ENCODE measurements at places on chromosomes 2 and 18.
A peak's percentile ranks its signal among the peaks of the same experiment; 100 is the strongest.

GRCh38 chr2:227513113-227513512 lies 41.2 kb downstream of the AGFG1 start:
- H3K4me1 ChIP-seq, result peaks cover 8% of the 10 kb centered on the region
- H3K27me3 ChIP-seq, result no peaks in the 10 kb centered on the region
- no peak for DNase-seq
- H3K36me3 ChIP-seq, result no peaks in the 10 kb centered on the region
- H3K27ac ChIP-seq, result no peak overlapping the region

DNA sequence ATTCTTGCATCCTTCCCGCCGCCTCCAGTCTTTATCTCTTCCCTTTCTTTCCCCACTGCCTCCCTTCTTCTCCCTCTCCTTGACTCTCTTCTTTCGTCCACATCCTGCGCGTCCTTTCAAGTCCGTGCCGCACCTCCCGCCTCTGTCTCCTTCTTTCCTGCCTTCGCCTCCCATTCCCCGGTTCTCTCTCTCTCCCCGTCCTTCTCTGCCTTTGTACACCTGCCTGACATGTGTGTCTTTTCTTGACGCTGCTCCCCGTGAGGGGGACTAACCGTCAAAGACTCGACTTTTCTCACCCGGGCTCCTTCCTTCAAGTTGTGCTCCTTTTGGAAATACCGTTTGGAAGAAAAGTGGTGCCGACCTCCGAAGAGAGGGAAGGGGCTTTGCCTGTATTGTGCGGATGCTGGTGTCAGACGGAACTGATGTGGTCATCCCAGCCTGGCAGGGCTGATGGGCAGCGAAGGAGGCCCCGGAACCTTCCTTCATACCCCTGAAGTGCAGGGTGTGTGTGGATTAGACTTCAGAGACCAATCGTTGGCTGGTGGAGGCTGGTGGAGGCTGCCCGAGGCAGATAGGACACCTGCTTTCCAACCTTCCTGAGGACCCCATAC lies 879 bp downstream of the TMEM178A start:
- H3K27me3 ChIP-seq, result peaks cover 19% of the 10 kb centered on the region
- H3K27ac ChIP-seq, result no peak overlapping the region
- H3K36me3 ChIP-seq, result no peaks in the 10 kb centered on the region
- H3K4me3 ChIP-seq, result peak overlapping the region; percentile 52
- H3K4me1 ChIP-seq, result peaks cover 13% of the 10 kb centered on the region

GRCh38 chr2:42164046-42164445 lies 5.1 kb upstream of the EML4 start:
- no peak for DNase-seq
- no peaks in the 10 kb centered on the region for H3K36me3 ChIP-seq
- H3K27me3 ChIP-seq, result no peaks in the 10 kb centered on the region
- no peak overlapping the region for H3K4me3 ChIP-seq
- H3K27ac ChIP-seq, result no peak overlapping the region

- no peak for DNase-seq
- no peaks in the 10 kb centered on the region for H3K27me3 ChIP-seq
- H3K4me3 ChIP-seq, result no peak overlapping the region
- H3K27ac ChIP-seq, result no peak overlapping the region
- H3K36me3 ChIP-seq, result no peaks in the 10 kb centered on the region
Observed at GRCh38 chr2:231211486-231211885, 13.1 kb downstream of the ARMC9 start.

GRCh38 chr2:160252900-160253299 lies 52.8 kb upstream of the ITGB6 start:
- no peaks in the 10 kb centered on the region for H3K4me1 ChIP-seq
- no peak overlapping the region for H3K4me3 ChIP-seq
- H3K27ac ChIP-seq, result no peak overlapping the region
- no peaks in the 10 kb centered on the region for H3K27me3 ChIP-seq
- no peaks in the 10 kb centered on the region for H3K36me3 ChIP-seq

DNA sequence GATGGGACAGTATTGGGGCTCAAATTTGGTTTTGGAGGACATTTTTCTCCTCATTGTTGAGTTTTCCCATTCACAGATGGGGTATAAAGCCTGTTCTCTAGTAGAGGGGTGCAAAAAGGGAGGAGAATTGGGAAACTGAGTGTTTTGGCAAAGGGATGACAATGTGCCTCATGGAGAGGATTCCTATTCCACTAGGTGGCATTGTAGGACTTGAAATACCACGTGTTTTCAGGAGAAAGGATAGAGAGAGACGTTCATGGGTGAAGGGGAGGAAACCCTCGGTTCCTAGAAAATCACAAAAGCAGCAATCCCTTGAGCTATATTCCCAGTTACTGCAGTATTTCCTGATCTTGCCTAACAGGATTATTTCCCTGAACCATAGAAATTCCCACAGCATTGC lies 113.7 kb upstream of the SRD5A2 start:
- no peak overlapping the region for H3K4me3 ChIP-seq
- H3K4me1 ChIP-seq, result no peaks in the 10 kb centered on the region
- H3K36me3 ChIP-seq, result no peaks in the 10 kb centered on the region
- H3K27ac ChIP-seq, result no peak overlapping the region

DNA sequence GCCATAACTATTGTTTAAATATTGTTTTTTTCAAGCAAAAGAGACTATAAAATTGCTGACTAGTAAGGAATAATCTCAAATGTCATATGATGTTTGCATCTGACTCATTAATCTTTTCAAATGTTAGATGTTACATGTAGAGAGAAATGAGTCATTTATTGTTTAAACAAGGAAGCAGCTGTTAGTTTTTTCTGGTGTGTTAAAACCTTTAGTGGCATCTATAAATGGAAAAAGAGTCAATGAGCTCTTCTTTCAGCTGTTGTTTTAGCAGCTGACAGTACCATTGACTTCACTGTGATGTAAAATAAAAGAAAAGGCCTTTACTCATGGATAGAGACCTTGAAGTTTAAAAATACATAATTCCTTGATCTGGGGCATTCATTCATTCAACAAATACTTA lies 1.8 kb upstream of the KLHL41 start:
- DNase-seq, result peak; percentile 46
- no peak overlapping the region for H3K4me3 ChIP-seq
- H3K27me3 ChIP-seq, result no peaks in the 10 kb centered on the region
- H3K36me3 ChIP-seq, result no peaks in the 10 kb centered on the region
- no peak overlapping the region for H3K27ac ChIP-seq

GRCh38 chr2:157691695-157692094 lies 63.0 kb upstream of the ACVR1C start:
- H3K27ac ChIP-seq, result no peak overlapping the region
- no peak overlapping the region for H3K4me3 ChIP-seq
- no peaks in the 10 kb centered on the region for H3K4me1 ChIP-seq
- no peaks in the 10 kb centered on the region for H3K36me3 ChIP-seq
- H3K27me3 ChIP-seq, result no peaks in the 10 kb centered on the region

GRCh38 chr2:40102447-40102846 lies 323.4 kb upstream of the THUMPD2 start:
- DNase-seq, result no peak
- no peak overlapping the region for H3K4me3 ChIP-seq
- no peaks in the 10 kb centered on the region for H3K4me1 ChIP-seq
- H3K27me3 ChIP-seq, result no peaks in the 10 kb centered on the region
- no peak overlapping the region for H3K27ac ChIP-seq
- no peaks in the 10 kb centered on the region for H3K36me3 ChIP-seq

- no peaks in the 10 kb centered on the region for H3K4me1 ChIP-seq
- no peaks in the 10 kb centered on the region for H3K27me3 ChIP-seq
- no peaks in the 10 kb centered on the region for H3K36me3 ChIP-seq
- no peak for DNase-seq
- H3K4me3 ChIP-seq, result no peak overlapping the region
- H3K27ac ChIP-seq, result no peak overlapping the region
Observed at GRCh38 chr2:138700716-138701115, 79.5 kb downstream of the NXPH2 start.

DNA sequence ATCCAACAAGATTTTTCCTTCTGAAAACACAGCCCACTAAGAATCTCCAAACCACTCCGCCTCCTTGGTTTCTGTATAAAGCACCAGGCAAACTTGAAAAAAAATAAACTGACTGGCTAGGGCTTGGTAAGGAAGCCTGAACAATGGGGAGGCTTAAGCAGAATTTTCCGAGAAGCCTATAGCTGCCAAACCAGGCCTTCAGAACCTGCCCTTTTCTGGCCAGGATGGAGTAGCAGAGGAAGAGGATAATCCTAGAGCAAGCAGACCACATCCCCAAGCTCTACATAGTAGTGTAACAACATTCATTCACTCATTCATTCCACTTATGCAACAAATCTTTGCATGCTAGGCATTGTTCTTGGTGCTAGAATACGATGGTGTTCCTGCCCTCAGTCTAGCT lies 529.6 kb upstream of the ZEB2 start:
- H3K36me3 ChIP-seq, result no peaks in the 10 kb centered on the region
- no peak overlapping the region for H3K27ac ChIP-seq
- no peaks in the 10 kb centered on the region for H3K4me1 ChIP-seq
- DNase-seq, result no peak
- no peaks in the 10 kb centered on the region for H3K27me3 ChIP-seq
- no peak overlapping the region for H3K4me3 ChIP-seq

- H3K36me3 ChIP-seq, result no peaks in the 10 kb centered on the region
- no peak for DNase-seq
- no peak overlapping the region for H3K4me3 ChIP-seq
- H3K27ac ChIP-seq, result no peak overlapping the region
- no peaks in the 10 kb centered on the region for H3K27me3 ChIP-seq
Observed at GRCh38 chr18:3982541-3982940, 472.6 kb downstream of the DLGAP1 start.

- peaks cover 23% of the 10 kb centered on the region for H3K36me3 ChIP-seq
- no peak for DNase-seq
- H3K27me3 ChIP-seq, result no peaks in the 10 kb centered on the region
- H3K4me3 ChIP-seq, result no peak overlapping the region
- no peak overlapping the region for H3K27ac ChIP-seq
Observed at GRCh38 chr2:26384183-26384582, 17.5 kb upstream of the DRC1 start.

- H3K36me3 ChIP-seq, result no peaks in the 10 kb centered on the region
- H3K27ac ChIP-seq, result no peak overlapping the region
- no peak for DNase-seq
Observed at GRCh38 chr2:54895730-54896129, 154.5 kb downstream of the RTN4 start.

DNA sequence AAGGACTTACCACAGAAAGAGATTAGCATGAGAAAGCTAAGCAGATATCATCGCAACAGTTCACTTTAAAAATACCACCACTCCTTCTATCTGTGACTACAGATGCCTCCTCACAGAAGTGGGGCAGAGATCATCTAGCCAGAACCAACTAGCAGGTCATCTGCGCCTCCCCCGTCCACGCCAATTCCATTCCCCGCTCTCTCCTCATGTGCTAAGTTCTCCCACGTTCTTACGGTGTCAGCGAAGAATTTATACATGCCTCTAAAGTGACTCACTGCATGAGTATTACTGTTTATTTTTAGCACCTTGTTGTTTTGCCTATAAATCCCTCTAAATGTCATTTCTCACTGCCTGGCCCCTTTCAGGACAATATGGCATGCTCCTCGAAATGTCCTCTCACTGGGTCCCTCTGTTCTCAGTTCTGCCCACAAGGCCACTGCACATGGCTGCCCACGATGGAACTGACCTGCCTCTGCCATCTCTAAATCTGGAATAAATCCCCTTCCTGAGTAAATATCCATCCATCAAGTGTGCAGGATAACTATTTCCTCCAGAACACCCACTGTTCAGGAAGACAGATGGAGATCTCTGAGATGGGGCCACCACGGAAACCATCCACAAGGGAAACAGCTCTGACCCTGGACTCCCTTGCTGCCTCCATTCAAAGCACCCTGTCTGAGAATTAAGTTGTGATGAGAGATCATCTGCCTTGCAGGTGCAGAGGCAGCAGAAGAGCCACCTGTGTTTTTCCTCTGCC lies 137.7 kb downstream of the IRS1 start:
- H3K27ac ChIP-seq, result no peak overlapping the region
- no peak for DNase-seq
- H3K4me1 ChIP-seq, result no peaks in the 10 kb centered on the region
- H3K36me3 ChIP-seq, result no peaks in the 10 kb centered on the region
- no peak overlapping the region for H3K4me3 ChIP-seq
- peaks cover 4% of the 10 kb centered on the region for H3K27me3 ChIP-seq

GRCh38 chr2:152240559-152241231 lies 65.1 kb upstream of the STAM2 start:
- H3K27ac ChIP-seq, result no peak overlapping the region
- H3K27me3 ChIP-seq, result no peaks in the 10 kb centered on the region
- H3K4me3 ChIP-seq, result no peak overlapping the region

GRCh38 chr2:10393640-10393982 lies 54.5 kb downstream of the ODC1 start:
- H3K27ac ChIP-seq, result no peak overlapping the region
- H3K27me3 ChIP-seq, result no peaks in the 10 kb centered on the region
- peaks cover 49% of the 10 kb centered on the region for H3K4me1 ChIP-seq
- DNase-seq, result no peak
- H3K4me3 ChIP-seq, result no peak overlapping the region

DNA sequence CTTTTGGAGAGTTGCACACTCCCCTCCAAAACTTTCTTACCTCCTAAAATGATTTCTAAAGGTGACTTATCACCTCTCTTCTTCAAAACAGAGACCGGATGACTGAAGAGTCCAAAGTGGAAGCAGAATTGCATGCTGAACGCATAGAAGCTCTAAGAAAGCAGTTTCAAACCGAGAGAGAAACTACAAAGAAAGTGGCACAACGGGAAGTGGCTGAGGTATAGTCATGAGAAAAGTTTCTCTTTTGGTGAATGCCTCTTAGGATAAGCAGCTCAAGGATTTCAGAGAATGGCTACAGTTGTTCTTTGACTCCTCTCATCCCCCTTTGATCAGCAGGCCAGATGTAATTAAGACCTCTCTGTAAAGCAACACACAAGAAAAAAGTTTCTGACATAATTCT lies 73.6 kb downstream of the GTF3C3 start:
- no peak for DNase-seq
- H3K4me3 ChIP-seq, result no peak overlapping the region
- H3K4me1 ChIP-seq, result no peaks in the 10 kb centered on the region

GRCh38 chr18:52348209-52348608 lies 8.2 kb downstream of the DCC start:
- no peak for DNase-seq
- H3K36me3 ChIP-seq, result no peaks in the 10 kb centered on the region
- H3K4me1 ChIP-seq, result no peaks in the 10 kb centered on the region
- H3K27me3 ChIP-seq, result peaks cover 10% of the 10 kb centered on the region
- no peak overlapping the region for H3K4me3 ChIP-seq

DNA sequence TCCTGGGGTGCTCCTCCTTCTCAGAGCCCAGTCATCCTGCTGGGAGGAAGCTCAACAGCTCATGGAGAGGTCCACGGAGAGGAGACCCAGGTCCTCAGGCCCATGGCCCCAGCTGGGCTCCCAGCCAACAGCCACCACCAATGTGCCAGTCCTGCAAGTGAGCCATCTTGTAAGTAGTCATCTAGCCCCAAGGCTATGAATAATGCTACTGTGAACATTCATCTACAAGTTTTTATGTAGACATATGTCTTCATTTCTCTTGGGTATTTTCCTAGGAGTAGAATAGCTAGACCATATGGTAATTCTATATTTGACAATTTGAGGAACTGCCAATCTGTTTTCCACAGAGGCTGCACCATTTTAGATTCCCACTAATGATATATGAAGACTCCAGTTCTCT lies 166.1 kb downstream of the MTCL1 start:
- no peaks in the 10 kb centered on the region for H3K4me1 ChIP-seq
- no peak for DNase-seq
- H3K27me3 ChIP-seq, result peaks cover 5% of the 10 kb centered on the region

GRCh38 chr2:207606399-207606798 lies 18.8 kb downstream of the METTL21A start:
- no peaks in the 10 kb centered on the region for H3K27me3 ChIP-seq
- no peak overlapping the region for H3K4me3 ChIP-seq
- H3K36me3 ChIP-seq, result peaks cover 23% of the 10 kb centered on the region
- no peaks in the 10 kb centered on the region for H3K4me1 ChIP-seq
- no peak overlapping the region for H3K27ac ChIP-seq

- peaks cover 4% of the 10 kb centered on the region for H3K4me1 ChIP-seq
- no peaks in the 10 kb centered on the region for H3K36me3 ChIP-seq
- peaks cover 57% of the 10 kb centered on the region for H3K27me3 ChIP-seq
- DNase-seq, result no peak
Observed at GRCh38 chr2:38100328-38100727, 24.4 kb upstream of the CYP1B1 start.
